ENCODE measurements at places on chromosomes 2 and 18. TPM values are rescaled to one million over a fixed set of nuclear protein-coding genes. Genes with fewer than 3 reads are reported as not detected.

DNA sequence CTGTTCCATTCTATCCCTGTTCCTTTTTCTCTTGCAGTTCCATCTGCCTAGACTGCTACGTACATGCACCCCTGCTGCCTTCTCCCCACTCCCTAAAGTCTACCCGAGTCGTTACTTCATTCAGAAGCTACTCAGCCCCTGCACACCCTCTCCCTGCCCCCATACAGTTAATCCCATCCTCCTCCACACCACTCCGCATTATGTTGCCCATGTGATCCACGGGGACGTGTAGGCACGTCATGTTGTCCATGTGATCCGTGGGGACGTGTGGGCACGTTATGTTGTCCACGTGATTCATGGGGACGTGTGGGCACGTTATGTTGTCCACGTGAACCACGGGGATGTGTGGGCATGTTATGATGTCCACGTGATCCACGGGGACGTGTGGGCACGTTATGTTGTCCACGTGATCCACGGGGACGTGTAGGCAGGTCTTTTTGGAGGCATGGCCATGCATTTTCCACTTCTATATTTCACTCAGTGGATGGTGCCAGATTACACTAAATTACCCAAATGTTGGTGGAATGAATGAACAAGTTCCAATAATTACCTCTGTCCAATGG, 299.5 kb downstream of the DCDC2C start:
- no peaks in the 10 kb centered on the region for H3K4me1 ChIP-seq
- H3K27me3 ChIP-seq, result peaks cover 3% of the 10 kb centered on the region
- DNase-seq, result no peak
- no peak overlapping the region for H3K4me3 ChIP-seq
- H3K27ac ChIP-seq, result no peak overlapping the region
- H3K36me3 ChIP-seq, result no peaks in the 10 kb centered on the region

- H3K27ac ChIP-seq, result no peak overlapping the region
- H3K27me3 ChIP-seq, result no peaks in the 10 kb centered on the region
- no peak overlapping the region for H3K4me3 ChIP-seq
Measured at GRCh38 chr2:37779611-37780386, 108.4 kb upstream of the CDC42EP3 start.

DNA sequence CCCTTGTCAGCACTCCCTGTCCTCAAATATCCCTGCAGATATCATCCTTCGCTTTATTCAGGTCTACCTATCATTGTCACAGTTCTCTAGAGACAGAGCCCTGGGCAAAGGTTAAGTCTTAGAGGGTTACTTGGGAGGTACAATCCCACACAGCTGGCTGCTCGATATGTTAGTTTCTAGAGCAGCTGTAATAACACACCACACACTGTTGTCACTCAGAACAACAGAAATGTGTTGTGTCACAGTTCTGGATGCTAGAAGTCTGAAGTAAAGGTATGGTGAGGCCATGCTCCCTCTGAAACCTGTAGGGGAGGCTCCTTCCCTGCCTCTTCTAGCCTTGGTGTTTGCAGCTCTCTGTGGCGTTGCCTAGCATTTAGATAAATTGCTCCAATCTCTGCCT, 9.9 kb upstream of the RAPGEF4 start:
- no peak overlapping the region for H3K4me3 ChIP-seq
- H3K4me1 ChIP-seq, result peaks cover 1% of the 10 kb centered on the region
- peak overlapping the region; percentile 1 for H3K27ac ChIP-seq
- peaks cover 8% of the 10 kb centered on the region for H3K27me3 ChIP-seq

DNA sequence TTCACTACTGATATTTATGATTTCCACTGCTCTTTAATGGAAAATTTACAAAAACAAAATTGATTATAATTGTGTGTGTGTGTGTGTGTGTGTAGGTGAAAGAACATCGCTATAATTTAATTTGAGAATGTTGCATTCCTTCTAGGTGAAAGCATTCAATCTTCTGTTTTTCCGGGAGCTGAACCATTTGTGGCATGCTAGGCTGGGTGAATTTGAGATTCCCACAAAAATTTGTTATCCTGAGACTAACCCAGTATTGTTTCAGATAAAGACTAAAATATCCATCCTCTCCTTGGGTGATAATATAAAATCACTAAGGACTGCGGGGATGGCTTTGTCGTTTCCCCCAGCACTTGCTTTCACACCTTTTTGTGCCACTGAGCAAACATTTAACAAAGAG, 911.2 kb upstream of the PIK3C3 start:
- H3K27ac ChIP-seq, result no peak overlapping the region
- H3K4me1 ChIP-seq, result no peaks in the 10 kb centered on the region
- H3K36me3 ChIP-seq, result no peaks in the 10 kb centered on the region

DNA sequence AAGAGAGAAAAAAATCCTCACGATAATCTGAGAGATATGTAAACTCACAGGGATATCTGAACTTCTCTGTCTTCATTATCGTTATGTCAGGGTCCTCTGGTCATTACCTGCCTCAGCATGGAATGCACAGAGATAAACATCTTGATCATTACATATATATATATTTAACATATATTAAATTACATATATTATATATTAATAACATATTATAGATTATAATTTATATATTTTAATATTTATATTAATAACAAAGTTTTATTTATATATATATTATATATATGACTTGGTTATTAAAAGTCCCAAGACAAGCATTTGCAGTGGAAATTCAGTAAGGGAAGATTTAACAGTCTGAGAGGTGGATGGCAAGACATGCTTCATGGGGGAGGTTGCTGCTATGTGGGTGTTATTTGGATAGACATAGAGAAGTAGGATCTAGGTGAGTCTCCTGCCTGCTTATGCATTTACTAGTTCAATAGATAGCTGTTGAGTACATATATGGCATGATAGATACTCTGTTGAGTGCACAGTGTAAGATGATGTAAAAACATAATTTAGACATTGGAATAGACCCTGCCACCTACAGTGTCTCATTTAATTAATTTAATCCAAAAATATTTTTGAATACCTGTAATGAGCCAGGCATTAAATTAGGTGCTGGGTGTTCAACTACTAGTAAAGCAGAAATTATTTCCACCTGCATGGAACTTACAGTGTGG, 255.2 kb downstream of the RAD51AP2 start:
- H3K4me1 ChIP-seq, result no peaks in the 10 kb centered on the region
- H3K4me3 ChIP-seq, result no peak overlapping the region
- H3K27me3 ChIP-seq, result no peaks in the 10 kb centered on the region
- no peak for DNase-seq
- H3K27ac ChIP-seq, result no peak overlapping the region

DNA sequence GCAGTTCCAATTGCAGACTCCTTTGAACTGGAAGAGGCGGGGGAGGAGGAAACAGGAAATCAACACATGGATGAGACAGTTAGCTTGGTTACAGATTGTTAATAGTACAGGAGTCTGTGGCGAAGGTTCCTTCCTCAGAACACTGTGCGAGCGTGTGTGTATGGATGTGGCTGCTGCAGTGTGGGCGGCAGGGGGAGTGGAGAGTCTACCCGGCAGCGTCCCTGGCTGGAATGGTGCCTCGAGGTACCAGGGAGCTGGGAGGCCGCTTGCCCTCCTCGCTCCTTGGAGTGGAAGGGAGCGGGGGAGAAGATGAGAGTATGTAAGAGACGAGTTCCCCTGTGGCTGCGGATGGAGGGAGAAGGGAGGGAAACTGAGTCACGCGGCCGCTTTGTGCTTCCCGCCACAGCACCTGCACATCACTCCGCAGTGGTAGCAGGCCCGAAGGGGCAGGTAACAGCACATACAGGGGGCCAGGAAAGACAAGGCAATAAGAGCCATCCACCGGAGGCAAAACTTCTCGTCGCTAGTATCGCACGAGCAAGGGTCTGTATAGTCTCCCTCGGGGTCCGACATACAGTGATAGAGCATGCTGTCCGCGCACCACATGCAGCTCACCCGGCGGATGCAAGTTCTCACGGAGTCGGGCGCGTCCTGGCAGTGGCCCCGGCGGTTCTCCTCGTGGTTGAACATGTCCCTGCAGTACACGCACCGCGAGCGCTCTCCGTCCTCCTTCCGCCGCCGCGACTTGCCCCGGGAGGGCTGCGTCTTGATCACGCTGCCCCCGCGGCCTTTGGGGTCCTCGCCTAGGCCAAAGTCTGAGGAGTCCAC, 85.7 kb downstream of the ACTR2 start:
- peaks cover 40% of the 10 kb centered on the region for H3K36me3 ChIP-seq

DNA sequence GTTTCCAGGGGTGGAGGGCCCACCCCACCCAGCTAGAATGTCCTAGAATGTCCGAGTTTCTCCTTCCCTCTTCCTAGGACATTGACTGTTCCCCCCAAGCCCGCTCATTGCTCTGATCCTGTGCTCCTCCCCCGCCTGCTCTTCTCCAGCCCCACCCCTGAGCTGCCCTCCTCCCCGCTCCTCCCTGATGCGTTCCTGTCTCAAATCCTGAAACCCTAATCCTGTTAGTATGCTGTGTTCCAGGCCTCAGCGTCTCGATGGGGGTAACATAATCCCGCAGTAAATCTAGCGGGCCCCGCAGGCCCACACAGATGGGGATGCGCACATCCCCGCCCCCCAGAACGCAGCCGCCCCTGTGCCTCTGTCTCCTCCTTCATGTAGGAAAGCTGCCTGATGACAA, 51.3 kb downstream of the NRP2 start:
- DNase-seq, result no peak
- H3K4me3 ChIP-seq, result no peak overlapping the region
- H3K36me3 ChIP-seq, result no peaks in the 10 kb centered on the region
- H3K4me1 ChIP-seq, result peaks cover 34% of the 10 kb centered on the region

DNA sequence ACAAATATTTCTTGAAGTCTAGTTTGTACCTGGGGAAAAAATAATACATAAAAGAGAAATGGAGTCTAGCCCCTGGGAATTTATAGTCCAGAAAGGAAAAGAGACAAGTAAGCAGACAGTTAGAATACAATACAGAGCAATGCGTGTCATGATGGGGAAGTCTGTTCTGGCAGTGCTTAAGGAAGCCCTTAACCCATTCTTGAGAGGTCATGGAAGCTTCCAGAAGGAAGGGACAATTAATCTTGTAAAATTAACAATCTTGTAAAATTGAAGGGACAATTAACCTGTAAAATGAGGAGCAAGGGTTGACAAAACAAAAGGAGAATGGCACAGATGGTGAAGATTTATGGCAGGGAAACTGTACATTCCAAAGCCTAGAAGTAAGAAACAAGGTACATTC, 66.7 kb downstream of the METTL4 start:
- no peaks in the 10 kb centered on the region for H3K4me1 ChIP-seq
- no peak overlapping the region for H3K4me3 ChIP-seq
- no peaks in the 10 kb centered on the region for H3K27me3 ChIP-seq
- DNase-seq, result no peak

GRCh38 chr2:101124643-101125366, 26.4 kb downstream of the TBC1D8 start:
- no peak overlapping the region for H3K4me3 ChIP-seq
- H3K36me3 ChIP-seq, result peaks cover 2% of the 10 kb centered on the region
- H3K4me1 ChIP-seq, result peaks cover 31% of the 10 kb centered on the region
- H3K27me3 ChIP-seq, result no peaks in the 10 kb centered on the region
- H3K27ac ChIP-seq, result peak overlapping the region; percentile 78

DNA sequence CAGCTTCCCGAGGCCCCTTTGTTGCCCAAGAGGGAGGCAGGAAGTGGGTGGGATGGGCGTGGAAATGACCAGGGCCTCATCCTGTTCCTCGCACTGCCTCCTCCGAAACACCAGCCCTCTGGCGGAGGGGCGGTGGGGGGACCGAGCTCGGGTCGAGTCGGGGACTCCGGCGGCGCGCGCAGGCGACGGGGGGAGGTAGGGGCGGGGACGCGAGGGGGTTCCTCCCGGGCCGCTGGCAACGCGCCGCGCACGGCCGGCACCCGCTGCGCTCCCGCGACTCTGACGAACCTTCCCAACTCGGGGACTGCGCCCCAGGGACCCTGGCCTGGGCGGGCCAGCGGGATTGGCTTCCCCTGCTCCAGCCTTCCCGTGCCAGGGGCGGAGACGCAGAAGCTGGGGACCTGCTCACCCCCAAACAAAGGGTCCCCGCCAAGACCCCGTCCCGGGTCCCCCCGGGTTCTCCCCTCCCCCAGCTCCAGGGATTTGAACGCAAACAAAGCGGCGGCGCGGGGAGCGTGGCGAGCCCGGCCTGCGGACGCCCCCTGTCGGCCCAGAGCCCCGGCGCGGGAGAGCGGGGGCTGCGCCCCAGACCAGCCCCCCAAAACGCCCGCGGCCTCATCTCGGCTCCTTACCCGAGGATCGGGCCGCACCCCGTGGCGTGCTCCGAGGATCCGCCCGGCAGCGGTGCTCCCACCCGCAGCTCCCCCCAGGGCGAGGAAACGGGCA, 1.2 kb downstream of the SEMA4C start:
- H3K27ac ChIP-seq, result peak overlapping the region; percentile 94
- H3K4me1 ChIP-seq, result peaks cover 17% of the 10 kb centered on the region
- H3K4me3 ChIP-seq, result peak overlapping the region; percentile 79
- peaks cover 7% of the 10 kb centered on the region for H3K36me3 ChIP-seq
- H3K27me3 ChIP-seq, result peaks cover under 1% of the 10 kb centered on the region

- H3K27ac ChIP-seq, result no peak overlapping the region
- no peaks in the 10 kb centered on the region for H3K27me3 ChIP-seq
- no peak for DNase-seq
- H3K4me1 ChIP-seq, result no peaks in the 10 kb centered on the region
- no peak overlapping the region for H3K4me3 ChIP-seq
Measured at GRCh38 chr18:66972681-66973080, 368.8 kb upstream of the CDH19 start.

DNA sequence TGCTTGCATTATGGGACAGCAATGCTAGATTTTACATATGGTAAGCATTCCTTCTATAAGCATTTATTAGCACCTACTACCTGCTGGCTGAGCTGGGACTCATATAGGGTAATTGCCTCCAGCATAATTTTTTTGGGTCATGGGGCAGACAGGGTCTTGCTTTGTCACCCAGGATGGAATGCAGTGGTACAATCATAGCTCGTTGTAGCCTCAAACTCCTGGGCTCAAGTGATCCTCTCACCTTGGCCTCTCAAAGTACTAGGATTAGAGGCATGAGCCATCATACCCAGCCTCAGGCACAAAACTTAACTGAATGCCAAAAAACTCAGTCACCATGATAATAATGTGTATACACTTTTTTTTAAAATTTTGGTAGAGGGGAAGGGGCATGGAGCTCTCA, 35.3 kb downstream of the TMEM237 start:
- H3K27me3 ChIP-seq, result peaks cover 8% of the 10 kb centered on the region
- DNase-seq, result no peak
- no peaks in the 10 kb centered on the region for H3K4me1 ChIP-seq
- H3K4me3 ChIP-seq, result no peak overlapping the region
- no peak overlapping the region for H3K27ac ChIP-seq
- peaks cover 2% of the 10 kb centered on the region for H3K36me3 ChIP-seq

Gene MYO5B
- total RNA-seq, result 44.1 TPM

Gene ADD2
- 1.1 TPM for total RNA-seq

Gene TTN
- 12.2 TPM for total RNA-seq

Gene CAPN14
- total RNA-seq, result 0.50 TPM

Gene DLGAP1
- 16.7 TPM for total RNA-seq

Measured in progenitor cell of endocrine pancreas (in vitro differentiated cells).